Kidney capillary endothelial cell (primary cell): ENCODE measurements at places on chromosomes 2 and 18.

GRCh38 chr2:190344276-190344827 lies 963 bp downstream of the INPP1 start:
- DNase-seq, result peak; percentile 23

GRCh38 chr2:235951982-235952381 lies 216.2 kb downstream of the GBX2 start:
- DNase-seq, result no peak

- no peak for DNase-seq
These were observed 15.6 kb downstream of the APLF start for GRCh38 chr2:68483011-68483410.

GRCh38 chr2:19547321-19547720 lies 188.9 kb upstream of the OSR1 start:
- DNase-seq, result no peak

- no peak for DNase-seq
These were observed 472.4 kb upstream of the SALL3 start for GRCh38 chr18:78507217-78507616.

DNA sequence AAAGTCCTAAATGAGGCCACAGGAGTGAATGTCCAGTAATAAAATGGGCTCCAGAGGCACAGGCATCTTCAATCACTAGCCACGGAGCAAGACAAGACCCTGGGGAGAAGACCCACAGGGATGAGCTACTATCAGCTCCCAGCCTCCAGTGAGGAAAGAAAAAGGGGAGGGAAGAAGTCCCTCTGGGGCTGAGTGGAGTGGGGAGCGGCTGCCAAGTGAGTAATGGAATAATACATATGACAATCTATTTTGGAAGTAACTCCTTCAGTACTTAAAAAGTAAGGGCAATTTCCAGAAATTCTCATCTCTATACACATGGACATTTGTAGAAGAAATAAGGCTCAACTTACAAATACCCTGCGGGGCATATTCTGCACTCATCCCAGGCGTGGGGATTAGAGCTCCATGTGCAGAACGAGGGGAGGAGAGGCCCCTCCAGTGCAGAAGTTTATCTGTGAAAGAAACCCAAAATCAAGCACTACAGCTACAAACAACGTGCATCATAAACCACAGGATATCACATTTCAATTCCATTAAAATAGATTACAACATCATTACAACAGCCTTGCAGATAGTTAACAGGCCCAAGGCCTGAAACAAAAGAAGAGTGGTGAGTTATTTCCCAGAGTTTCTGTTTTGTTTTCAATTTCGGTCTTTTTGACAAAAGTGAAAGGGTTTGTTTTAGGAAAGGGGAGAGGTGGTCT lies 84.9 kb downstream of the BCL11A start:
- DNase-seq, result no peak

DNA sequence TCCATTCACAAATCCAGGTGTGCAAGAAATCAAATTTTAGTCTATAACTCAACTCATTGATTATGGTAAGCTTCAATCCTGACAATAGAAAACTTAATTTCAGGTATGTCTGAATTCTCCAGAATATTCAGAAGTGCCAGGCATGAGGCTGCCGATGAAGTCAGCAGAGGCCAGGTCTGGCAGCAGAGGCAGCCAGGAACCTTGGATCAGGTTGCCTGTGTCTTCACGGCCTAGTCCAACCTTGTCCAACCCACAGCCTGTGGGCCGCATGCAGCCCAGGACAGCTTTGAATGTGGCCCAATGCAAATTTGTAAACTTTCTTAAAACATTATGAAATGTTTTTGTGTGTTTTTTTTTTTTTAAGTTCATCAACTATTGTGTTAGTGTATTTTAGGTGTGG lies 46.9 kb upstream of the ASPRV1 start:
- DNase-seq, result no peak
